Esophagus squamous epithelium (tissue), 5 donors: ENCODE measurements at places on chromosomes 13 and 19.

DNA sequence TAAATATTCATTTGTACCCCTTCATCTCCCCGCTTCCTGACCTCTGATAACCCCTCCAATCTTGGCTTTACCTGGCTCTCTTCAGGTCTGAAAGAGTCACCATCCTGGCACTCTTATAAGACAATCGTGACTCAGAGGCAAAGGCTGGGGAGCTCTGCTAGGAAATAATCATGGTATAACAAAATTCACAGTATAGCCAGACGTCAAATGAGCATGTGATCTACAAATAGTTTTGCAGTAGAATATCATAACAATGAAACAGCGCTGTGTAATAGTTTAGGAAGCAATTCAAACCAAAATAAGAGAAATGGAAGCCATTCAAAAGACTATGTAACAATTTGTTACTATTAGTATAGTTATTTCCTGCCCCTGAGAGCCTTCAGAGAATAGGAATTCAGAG is 34.2 kb downstream of the RXFP2 start:
- no peak for DNase-seq

- DNase-seq, result no peak
Observed at GRCh38 chr19:28466107-28467045, 746.6 kb downstream of the UQCRFS1 start.

DNA sequence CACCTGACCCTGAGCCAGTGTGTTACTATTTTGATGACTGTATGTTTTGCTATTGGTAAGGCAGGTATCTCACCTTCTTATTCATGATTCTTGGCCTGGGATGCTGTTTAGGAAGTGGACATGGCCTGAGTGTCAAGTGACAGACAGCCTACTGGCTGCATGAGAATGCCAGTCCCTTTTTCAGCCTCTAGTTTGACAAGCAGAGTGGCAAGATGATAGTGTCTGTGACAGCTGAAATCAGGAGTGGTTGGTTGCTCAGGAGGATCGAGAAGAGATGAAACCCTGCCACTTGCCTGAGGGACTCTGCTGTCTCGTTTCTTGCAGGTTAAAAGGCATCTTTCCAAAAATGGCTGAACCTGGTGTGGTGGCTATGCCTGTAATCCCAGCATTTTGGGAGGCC is 7.1 kb upstream of the ELOF1 start:
- DNase-seq, result no peak

DNA sequence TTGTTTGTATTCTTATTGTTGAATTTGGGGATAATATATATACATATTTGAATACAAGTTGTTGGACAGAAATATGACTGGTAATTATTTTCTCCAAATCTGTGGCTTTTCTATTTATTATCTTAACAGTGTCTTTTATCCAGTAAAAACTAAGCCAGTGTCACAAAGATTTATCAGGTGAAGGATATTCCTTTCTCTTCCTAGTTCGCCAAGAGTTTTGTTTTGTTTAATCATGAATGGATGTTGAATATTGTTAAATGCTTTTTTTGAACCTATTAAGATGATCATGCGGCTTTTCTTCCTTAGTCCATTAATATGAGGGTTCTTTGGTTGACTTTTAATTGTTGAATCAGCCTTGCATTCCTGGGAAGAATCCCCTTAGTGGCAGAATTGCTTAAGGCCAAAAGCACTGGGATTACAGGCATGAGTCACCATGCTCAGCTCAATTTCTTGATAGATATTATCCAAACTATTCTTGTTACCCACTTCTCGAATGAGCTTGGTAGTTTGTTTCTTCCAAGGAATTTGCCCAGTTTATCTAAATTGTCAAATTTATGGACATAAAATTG is 53.3 kb downstream of the TEX26 start:
- DNase-seq, result no peak

DNA sequence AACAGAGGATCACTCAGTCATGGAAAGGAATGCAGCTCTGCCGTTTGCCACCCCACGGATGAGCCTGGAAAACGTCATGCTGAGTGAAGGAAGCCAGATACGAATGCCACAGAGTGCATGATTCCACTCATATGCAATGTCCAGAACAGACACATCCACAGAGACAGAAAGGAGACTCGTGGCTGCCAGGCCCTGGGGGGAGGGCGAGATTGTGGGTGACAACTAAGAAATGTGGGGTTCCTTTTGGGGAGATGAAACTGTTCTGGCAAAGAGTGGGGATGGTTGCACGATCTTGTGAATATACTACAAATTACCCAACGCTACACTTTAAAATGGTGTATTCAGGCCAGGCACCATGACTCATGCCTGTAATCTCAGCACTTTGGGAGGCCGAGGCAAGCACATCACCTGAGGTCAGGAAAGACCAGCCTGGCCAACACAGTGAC is 27.2 kb upstream of the NAPA start:
- no peak for DNase-seq

DNA sequence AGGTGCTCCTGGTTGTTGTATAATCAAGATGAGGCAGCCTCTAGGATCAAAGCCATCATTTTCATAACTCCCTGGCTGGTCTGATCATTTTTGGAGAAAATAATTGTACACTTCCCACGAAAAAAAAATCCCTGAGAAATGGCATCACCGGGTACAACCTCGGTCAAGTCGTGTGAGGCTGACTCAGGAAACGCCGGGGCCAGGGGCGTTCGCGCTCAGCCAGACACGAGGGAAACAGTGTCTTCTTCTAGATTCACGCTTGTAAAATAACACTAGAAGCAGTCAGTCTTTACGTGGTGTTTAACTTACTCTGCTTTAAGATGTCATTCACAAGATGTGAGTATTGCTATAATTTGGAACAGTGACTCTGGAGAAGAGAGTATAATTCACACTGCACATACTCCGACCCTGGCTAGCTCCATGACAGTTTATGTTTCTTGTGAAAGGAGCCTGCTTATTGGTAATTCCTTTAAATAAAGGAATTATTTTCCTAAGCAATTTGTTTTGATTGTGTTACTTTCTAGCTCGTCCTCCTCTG is 109.0 kb upstream of the SOX1 start:
- no peak for DNase-seq

GRCh38 chr19:48053856-48054255 is 10.0 kb upstream of the CABP5 start:
- DNase-seq, result no peak

DNA sequence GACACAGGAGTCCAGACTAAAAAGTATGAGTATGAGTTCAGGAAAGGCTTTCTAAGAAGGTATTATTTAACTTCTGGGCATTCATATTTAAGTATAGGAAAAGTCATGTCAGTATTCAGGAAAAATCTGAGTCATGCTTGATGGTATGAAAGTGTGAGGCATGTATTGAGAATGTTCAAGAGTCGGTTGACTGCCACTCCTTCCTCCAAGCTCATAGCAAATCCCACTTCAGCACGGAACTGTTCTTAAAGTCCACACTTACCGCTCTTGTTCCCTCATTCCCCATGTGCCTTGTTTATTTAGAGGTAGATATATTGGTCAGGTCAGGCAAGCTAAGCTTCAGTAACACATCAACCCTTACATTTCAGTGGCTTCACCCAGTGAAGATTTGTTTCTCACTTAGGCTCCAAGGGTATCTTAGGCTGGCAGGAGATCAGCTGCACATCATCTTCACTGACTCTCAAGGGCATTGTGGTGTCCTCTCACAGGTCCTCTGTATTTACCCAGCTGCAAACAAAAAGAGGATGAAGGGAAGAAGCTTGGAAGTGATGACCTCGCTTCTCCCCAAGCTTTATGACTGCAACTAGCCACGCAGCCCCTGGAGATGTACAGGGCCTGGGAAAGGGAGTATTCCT is 1189.2 kb downstream of the EFNB2 start:
- DNase-seq, result no peak

DNA sequence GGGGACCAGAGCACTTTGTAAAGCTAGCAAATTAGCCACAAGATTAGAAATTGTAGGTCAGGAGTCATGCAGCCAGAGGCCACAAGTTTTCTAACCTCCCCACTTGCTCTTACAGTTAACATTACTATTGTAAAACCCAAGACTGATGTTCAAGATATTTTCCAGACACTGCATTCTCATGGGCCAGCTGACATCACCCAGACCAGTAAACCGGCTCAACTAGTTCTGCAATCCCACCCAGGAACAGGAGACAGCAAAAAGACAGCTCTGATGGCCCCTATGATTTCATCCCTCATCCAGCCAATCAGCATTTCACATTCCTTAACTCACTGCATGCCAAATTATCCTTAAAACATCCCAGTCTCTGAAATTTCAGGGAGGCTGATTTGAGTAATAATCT is 178.5 kb downstream of the PRR20E start:
- DNase-seq, result no peak

GRCh38 chr19:18464646-18465045 is 26.7 kb upstream of the ISYNA1 start:
- DNase-seq, result no peak

- no peak for DNase-seq
Observed at GRCh38 chr19:6828698-6829633, 56.5 kb downstream of the VAV1 start.

DNA sequence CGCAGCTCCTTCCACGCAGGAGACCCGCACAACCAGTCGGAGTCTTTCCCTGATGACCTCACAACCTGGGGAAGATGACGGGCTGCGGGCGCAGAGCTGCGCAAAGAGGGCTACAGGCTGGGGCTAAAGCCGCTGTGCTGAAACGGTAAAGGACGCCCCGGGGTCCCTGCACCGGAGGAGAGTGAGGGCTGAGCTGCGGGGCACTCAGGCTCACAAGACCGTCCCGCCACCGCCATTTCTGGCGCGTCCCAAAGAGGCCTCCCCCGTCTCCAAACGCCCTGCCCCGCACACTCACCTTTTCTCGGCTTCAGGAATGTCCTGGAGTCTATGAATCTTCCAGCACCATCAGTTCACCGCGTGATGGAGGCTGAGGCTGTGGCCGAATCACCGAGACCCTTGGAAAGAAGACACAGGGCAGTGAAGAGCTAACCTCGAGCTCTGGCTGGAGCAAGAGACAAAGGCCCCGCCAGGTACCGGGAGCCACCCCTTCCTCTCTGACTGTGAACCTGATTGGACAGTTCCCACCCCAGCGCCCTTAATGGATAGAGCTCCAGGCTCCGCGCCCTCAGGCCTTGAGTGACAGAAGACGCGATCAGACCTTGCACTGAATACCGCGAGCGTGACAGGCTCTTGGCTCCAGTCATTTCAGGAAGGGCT is 41.8 kb upstream of the ZNF429 start:
- DNase-seq, result no peak

DNA sequence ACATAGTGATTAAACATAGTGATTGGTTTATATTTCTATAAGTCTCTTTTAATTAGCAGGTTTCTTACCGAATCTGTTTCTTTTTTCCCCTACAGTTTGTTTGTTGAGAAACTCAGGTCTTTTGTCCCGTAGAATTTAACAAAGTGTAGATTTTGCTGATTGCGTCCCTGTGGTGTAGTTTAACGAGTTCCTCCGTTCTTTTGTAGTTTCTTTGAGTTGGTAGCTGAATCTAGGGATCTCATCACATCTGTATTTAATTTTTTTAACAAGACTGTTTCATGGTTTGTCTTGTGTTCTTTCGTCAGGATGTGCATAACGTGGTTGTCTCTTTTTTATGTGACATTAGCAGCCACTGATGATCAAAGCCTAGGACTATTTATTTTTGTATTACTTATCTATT is 111.1 kb downstream of the AKAP11 start:
- no peak for DNase-seq

DNA sequence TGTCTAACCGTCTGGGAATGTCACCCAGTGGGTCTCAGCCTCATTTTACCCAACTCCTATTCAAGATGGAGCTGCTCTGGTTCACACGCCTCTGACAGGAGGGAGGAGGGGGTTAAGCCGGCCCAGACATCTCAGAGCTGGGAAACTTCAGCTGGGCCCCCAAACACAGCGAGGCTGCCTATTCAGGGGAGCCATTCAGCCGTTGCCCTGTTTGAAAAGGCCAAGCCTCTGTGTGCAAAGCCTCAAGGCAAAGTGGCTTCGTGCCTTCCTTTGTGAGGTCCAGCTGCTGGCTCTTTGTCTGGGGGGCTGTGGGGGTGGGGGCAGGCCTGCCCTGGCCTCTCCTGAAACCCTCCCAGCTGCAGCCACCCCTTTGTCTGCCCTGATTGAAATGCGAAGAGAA is 147.4 kb downstream of the PTPRS start:
- no peak for DNase-seq

DNA sequence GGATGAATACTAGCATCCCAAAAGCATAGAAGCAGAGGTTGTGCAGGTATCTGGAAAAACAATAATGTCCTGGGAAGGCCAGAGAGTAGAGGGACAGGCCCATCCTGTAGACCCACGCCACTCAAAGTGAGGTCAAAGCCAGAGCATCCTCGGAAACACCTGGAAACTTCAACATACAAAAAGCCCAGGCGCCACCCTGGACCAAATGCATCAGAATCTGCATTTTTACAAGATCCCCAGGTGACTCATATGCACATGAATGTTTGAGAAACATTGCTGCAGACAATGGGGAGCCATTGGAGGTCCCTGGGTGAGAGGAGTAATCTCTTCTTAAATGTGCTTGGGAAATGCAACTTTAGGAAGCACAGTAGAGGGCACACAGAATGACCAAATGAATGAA is 684.1 kb downstream of the DIAPH3 start:
- no peak for DNase-seq

DNA sequence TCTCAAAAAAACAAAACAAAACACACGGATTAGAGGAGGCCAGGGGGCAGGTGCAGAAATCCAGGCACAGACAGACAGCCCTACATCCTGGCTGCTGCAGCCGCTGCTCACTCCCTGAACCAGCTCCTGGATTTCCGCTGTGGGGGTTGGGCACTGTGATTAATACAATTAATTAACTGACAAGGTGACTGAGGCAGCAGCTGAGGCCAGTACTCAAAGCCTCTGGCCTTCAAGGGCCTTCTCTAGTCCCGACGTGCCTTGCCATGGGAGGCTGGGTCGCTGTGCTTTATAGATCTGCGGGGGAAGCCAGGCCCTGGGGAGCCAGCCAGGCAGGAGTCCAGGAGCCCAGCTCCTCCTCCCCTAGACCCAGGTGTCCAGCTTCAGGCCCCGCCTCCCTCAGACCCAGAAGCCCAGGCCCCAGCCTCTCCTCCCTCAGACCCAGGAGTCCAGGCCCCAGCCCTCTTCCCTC is 4.6 kb downstream of the NECTIN2 start:
- no peak for DNase-seq

- DNase-seq, result no peak
Observed at GRCh38 chr13:79668201-79668752, 187.3 kb downstream of the NDFIP2 start.

DNA sequence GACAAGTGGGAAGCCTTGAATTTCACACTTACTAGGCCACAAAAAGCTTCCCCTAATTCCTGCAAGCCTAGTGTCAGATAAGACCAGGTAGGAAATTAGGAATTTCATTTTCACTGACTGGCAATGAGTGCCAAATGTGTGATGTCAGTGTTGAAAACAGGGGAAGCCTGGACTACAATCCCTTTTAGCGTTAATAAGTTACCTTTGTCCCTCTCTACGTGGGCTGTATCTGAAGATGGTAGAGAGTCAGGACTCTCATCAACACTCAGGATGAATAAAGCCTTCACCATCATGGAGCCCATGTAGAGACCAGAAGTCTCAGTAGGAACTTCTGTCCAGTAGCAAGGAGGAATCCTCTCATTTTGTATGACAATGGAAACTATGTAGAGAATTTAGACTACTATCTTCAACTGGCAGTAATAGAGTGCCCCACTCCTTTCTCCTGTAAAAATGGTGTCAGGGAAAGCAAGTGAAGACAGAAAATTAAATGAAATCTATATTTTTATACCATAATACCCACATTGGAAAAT is 324.1 kb upstream of the KLHL1 start:
- no peak for DNase-seq
